Activated T-cell treated with anti-CD3 and anti-CD28 coated beads, Interleukin-2, amount 50 U/mL, for 1 hour (primary cell): ENCODE measurements at places on chromosomes 5 and 9.

DNA sequence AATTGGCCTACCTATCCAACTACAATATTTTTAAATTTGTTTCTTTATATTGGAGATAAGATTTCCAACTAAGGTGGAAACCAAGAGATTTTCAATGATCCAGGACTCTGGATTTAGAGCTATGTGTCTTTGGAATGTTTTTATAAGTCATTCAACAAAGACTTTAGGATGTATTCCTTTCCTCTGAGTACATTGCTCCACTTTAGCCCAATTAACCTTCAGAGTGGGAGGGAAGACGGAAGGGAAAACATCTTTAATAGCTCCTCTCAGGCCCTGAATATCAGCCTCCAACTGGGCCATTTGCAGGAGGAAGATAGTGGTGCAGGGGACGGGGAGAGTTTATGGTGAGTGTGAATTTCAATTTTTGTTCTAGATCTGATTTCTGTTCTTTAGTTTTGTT lies 239.2 kb downstream of the PIK3R1 start:
- DNase-seq: no peak

- DNase-seq: no peak
Observed at GRCh38 chr5:15717001-15717400, 217.0 kb downstream of the FBXL7 start.

DNA sequence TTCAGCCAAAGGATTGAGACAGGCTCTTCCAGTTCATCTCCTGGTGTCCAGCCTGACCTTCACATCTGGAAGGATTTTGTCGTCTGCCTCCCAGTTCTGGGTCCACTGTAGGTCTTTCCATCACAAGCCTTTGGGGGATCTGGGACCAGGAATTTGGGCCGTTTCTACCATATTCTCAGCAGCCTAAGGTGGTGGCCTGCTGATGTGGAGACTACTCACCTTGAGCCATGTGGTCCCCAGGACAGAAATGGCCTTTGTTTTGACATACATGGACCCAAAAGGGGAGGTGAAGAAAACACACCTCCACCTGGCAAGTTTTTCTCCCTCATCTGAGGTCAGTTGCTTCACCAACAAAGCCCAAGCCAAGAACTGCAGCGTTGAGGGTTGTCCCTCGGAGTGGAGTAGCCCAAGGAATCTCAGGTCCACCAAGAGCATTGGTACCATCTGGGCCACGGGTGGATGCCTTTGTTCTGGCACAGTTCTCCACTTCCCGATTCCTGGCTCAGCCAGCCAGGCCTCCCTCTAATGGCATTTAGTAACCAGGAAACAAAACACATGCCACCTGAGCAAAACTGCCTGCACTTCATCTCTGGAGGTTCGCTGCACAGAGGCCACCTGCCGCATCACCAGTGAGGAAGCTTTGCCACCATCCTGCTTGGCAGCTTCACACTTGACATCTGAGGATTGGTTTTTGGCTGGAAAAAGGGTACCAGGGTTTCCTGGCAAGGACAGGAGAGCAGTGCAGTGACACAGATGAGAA lies 24.7 kb downstream of the AMBP start:
- no peak for DNase-seq

DNA sequence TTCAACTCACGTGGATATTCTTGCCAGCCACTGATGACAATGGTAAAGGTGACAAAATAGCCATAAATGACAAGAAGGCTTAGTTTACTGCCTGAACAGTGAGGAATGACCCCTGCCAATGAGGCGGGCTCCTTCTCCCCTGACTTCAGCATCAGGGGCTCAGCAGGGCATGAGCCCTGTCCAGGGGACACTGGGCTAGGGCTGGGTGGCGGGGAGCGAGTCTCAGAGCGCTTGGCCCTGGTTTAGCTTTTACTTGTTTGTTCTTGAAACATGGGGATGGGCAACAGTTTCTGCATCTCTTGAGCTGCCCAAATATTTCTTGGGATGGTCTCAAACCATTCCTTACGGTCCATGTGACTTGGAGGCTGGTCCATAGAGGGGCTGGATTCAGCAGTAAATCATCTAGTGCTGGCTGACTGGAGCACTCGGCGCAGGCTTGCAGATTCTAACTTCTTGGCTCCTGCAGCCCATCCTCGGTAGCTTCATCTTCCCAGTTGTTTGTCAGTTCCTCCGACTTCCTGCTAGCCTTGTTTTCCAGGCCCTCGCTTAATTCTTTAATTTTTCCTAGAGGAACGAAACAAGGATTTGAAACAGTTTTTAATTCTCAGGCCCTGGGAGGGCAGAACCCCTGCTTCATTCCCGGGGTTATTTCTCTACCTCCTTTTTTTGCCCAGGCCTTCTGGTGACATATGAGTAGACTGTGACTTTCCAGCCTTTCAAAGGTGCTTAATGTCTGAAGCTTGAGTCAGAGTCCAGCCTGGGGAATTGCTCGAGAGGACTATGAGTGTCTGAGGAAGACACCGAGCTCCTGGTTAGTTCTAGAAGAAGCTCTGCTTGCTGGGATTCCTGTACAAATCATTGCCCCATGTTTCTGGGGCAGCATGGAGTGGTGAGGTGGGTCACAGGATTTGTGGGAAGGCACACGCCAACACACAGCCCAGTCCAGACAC lies 4.5 kb upstream of the HMCN2 start:
- no peak for DNase-seq

GRCh38 chr5:169051351-169051750 lies 249.6 kb downstream of the SLIT3 start:
- DNase-seq: no peak

DNA sequence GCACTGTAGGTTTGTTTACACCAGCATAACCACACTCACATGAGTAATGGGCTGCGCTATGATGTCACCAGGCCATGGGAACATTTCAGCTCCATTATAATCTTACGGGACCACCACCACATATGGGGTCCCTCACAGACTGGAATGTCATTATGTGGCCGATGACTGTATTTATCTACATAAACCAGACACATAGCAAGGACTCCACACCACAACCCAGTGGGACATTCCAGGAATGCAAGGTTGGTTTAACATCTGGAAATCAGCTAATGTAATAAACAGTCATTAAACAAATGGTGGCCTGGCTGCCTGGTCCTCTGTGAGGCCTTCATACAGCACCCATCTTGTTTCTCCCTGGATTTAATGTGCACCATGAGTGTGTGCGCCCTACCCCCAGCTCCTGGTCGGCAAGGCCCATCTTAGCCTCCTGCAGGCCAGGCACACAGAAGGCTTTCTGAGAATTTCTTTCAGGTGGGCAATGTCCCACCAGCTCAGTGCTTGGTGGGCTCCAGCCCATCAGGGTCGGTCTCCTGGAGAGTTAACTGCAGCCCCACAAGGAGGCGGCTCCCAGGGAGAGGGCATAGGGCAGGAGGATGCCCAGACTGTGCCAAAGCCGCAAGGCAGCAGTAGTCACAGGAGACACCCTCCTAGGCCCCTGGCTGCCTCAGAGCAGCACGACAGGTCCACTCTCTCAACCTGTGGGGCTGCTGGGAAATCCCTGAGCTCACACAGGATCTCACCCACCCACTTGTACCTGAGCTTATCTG lies 35.9 kb upstream of the SARDH start:
- peak; percentile 1 for DNase-seq
